ENCODE measurements at places on chromosomes 6 and 20. TPM values are rescaled to one million over a fixed set of nuclear protein-coding genes. Genes with fewer than 3 reads are reported as not detected.

Gene OARD1
- total RNA-seq, result 19.1 TPM

Gene PTPN1
- 33.9 TPM for total RNA-seq

Gene LPIN3
- 7.4 TPM for total RNA-seq

DNA sequence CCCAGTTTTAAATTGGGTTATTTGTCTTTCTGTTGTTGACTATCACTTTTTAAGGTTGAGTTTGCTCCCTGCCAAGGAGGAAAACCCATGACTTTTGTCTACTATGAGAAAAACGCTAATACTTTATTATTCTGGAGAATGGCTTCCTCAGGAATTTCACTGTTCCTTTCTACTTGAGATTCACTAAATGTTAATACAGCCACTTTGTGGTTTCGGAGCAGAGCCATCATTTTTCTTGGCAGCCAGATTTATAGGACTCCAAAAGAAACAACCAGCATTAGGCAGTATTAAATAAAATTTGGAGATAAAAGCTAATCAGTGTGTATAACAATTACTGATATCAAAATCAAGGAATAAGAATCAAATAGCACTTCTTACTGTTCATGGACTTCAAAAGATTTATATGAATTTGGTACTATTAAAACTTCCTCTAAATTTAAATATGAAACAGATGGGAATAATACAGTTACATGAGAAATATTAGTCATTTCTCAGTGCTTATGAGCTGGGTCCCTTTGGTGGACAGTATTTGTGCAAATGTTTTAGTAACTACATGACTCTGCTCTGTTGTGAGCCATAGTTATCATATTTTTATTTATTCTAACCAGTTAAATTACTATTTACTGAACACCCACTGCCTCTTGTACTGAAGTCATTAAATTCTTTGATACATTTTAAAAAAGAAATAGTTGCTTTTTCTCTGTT is 64.1 kb upstream of the FBXO30 start:
- no peaks in the 10 kb centered on the region for H3K27me3 ChIP-seq
- no peak overlapping the region for H3K27ac ChIP-seq
- no peaks in the 10 kb centered on the region for H3K36me3 ChIP-seq
- no peak overlapping the region for H3K4me3 ChIP-seq
- DNase-seq, result no peak

DNA sequence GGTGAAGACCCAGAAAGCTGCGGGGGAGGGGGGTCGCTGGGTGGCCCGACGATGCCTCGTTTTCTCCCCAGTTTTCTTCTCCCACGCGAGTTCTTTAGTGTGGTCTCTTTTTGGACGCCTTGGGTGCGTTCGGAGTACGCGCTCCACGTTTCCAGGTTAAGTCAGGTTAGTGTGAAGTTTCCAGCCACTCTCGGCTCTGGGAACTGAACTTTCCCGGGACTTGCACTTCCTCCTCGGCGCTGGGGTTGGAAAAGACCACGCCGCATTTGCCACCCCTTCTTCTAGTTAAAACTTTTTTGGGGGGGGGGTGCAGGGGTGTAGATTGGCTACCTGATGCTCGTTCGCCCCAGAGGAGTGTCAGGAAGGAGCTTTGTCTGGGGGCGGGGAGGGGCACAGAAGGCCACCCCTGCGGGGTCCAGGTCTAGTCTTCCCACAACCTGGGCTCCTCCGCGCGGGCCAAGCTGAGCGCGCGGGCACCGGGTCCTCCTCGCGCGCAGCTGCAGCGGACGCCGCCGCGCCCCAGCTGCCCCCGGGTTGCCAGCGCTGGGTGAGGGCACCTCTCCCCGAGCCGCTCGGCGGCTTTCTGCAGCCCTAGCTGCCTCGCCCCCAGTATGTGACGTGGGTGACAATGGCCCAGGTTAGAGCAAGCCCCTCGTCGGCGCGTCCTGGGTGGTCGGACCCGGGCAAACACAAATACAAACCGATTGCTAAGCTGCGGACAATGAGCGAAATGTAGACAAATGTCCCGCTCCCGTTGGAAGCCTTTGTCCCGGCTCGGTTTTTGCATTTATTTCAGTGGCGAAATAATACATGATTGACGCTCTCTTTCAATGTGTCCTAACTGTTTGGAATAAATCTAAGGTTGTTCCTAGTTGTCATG is 1.7 kb upstream of the NKX2-2 start:
- H3K36me3 ChIP-seq, result no peaks in the 10 kb centered on the region
- no peak for DNase-seq
- peaks cover 16% of the 10 kb centered on the region for H3K4me1 ChIP-seq
- H3K27ac ChIP-seq, result no peak overlapping the region
- H3K4me3 ChIP-seq, result no peak overlapping the region
- peaks cover 6% of the 10 kb centered on the region for H3K27me3 ChIP-seq

DNA sequence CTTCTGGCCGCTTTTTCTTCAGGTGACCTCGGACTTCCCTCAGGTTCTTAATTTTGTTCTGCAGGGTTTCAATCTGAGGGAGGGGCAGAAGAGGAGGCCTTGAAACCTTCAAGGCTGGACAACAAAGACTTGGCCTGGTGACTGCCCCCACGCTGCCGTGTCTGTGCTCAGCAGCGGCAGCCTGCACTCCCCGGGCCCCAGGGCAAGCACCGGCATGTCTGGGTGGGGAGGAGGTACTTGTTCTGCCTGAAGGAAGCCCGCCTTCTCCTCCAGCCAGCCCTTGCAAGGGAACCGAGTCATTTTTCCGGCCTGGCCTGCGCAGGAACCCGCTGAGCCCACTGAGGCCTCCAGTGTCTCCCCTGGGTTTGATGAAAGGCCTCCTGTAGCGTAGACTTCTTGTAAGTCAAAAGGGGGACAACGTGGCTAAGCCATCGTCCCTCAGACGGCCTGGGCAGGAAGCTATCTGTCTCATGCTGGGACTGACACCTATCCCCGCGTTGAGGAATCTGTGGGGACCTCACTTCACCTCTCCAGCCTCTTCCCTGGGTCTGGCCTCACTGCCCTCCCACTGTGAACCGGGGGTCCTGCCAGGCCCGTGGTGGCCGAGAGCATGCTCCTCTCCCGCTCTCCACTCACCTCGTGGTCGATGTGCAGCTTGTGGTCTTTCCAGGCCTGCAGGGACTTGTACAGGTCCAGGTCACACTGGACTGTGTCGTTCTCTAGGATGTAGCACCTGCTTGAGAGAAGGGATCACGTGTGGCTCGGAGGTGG is 119.9 kb downstream of the SULF2 start:
- no peak overlapping the region for H3K27ac ChIP-seq
- H3K27me3 ChIP-seq, result no peaks in the 10 kb centered on the region
- DNase-seq, result no peak
- H3K36me3 ChIP-seq, result no peaks in the 10 kb centered on the region
- no peak overlapping the region for H3K4me3 ChIP-seq
- no peaks in the 10 kb centered on the region for H3K4me1 ChIP-seq

GRCh38 chr6:107816818-107817217 is 7.3 kb downstream of the SCML4 start:
- no peaks in the 10 kb centered on the region for H3K36me3 ChIP-seq
- no peaks in the 10 kb centered on the region for H3K4me1 ChIP-seq
- no peak overlapping the region for H3K27ac ChIP-seq
- no peaks in the 10 kb centered on the region for H3K27me3 ChIP-seq
- H3K4me3 ChIP-seq, result no peak overlapping the region
- no peak for DNase-seq

DNA sequence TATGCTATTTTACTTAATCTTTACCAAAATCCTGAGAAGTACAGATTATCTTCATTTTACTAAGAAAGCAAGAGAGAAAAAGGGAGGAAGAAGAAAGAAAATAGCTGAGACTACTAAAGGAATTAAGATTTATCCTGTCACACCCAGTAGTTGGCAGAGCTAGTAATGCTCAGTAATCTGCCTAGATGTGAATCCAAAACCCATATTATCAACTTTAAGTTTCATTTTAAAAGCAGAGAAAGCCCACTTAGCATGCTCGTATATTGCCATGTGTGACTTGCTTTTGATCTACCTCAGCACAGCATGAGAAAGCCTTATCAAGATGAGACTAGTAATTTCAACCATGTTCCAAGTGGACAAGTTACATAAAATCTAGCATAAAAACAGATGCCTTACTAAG is 451.5 kb downstream of the TENT5A start:
- no peak overlapping the region for H3K4me3 ChIP-seq
- DNase-seq, result no peak
- no peaks in the 10 kb centered on the region for H3K36me3 ChIP-seq
- no peaks in the 10 kb centered on the region for H3K27me3 ChIP-seq
- no peaks in the 10 kb centered on the region for H3K4me1 ChIP-seq

DNA sequence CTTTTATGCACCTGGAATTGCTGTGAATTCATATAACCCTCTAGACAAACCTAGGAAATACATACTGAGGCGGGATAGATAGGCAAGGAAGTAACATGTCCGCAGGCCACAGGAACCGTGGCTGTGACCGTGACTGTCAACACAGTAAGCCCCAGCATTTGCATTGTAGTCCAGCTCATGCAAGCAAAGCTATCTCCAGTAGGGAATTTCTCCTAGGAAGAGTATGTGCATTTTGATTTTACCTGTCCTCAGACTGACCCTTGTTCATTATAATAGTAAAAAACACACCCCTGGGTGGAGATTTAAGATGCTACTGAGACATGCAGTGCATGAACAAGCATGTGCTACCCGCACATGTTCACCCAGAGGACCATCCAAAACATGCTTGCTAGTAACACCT is 30.5 kb upstream of the RIMS4 start:
- no peak overlapping the region for H3K4me3 ChIP-seq
- no peak overlapping the region for H3K27ac ChIP-seq
- H3K36me3 ChIP-seq, result no peaks in the 10 kb centered on the region
- H3K4me1 ChIP-seq, result no peaks in the 10 kb centered on the region

GRCh38 chr20:49792006-49792405 is 20.6 kb upstream of the SLC9A8 start:
- no peak for DNase-seq
- H3K4me1 ChIP-seq, result no peaks in the 10 kb centered on the region
- H3K27me3 ChIP-seq, result no peaks in the 10 kb centered on the region
- no peak overlapping the region for H3K27ac ChIP-seq
- no peak overlapping the region for H3K4me3 ChIP-seq

GRCh38 chr6:105184921-105185320 is 5.1 kb upstream of the POPDC3 start:
- no peak overlapping the region for H3K4me3 ChIP-seq
- H3K36me3 ChIP-seq, result no peaks in the 10 kb centered on the region
- H3K4me1 ChIP-seq, result no peaks in the 10 kb centered on the region
- no peak for DNase-seq
- H3K27ac ChIP-seq, result no peak overlapping the region

DNA sequence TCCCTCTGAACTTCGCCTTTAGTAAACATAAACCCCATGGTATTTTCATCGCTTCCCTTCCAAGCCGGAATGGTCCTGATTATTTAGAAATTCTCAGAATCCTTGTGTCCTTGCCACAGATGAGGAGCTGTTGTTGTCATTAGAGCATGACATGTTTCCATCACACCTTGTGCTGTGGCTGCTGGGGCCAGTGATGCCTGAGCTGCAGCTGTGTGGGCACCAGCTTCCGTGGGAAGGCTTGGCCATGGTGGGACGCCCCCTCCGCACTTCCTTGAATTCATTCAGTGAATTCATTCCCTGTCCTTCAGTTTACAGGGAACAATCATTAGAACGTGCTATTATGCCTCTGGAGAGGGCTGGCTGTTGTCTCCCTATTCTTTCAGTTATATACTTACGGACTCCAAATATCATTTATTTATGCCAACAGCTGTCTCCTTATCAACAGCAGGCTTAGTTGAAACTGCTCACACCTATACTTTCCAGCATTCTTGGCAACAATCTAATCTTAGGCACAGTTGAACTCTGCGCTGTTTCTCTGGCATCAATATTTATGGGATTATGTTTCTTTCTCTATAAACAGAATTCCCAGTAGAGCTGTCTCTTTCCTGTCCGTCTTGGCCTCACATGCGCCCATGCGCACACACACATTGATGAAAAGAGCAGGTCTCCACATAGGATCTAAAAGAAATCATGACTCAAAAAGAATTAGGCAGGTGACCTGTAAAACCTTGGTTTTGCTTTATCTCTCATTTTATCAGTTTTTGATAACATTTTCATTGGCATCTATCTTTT is 9.0 kb downstream of the ADGRF1 start:
- H3K27ac ChIP-seq, result no peak overlapping the region
- no peak overlapping the region for H3K4me3 ChIP-seq
- no peaks in the 10 kb centered on the region for H3K36me3 ChIP-seq
- H3K4me1 ChIP-seq, result no peaks in the 10 kb centered on the region

- no peak for DNase-seq
- H3K27me3 ChIP-seq, result no peaks in the 10 kb centered on the region
- H3K27ac ChIP-seq, result no peak overlapping the region
- no peaks in the 10 kb centered on the region for H3K36me3 ChIP-seq
- no peaks in the 10 kb centered on the region for H3K4me1 ChIP-seq
These were observed 121.0 kb downstream of the PREX1 start for GRCh38 chr20:48706710-48707365.

DNA sequence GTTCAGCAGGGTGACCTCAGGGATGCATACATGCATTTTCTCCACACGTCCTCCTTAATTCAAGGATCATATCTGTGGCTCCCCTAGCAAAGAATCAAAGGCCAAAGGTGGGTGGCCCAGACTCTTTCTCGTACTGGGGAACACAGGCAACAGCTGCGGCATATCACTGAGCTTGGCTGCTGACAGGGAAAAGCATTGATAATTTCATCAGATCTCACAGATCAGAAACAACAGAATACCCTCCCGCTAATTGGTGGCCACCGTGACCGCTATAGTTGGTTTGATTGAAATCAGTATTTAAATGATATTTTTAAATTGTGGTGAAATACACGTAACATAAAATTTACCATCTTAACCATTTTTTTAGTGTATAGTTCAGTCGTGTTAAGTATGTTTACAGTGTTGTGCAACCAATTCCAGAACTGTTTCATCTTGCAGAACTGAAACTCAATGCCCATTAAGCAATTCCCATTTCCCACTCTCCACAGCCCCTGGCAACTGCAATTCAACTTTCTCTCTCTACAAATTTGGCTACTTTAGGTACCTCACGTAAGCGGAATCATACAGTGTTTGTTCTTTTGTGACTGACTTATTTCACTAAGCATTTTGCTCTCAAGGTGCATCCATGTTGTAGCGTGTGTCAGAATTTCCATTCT is 74.7 kb upstream of the TMEM170B start:
- no peak overlapping the region for H3K4me3 ChIP-seq
- no peak overlapping the region for H3K27ac ChIP-seq
- no peak for DNase-seq
- H3K36me3 ChIP-seq, result no peaks in the 10 kb centered on the region

DNA sequence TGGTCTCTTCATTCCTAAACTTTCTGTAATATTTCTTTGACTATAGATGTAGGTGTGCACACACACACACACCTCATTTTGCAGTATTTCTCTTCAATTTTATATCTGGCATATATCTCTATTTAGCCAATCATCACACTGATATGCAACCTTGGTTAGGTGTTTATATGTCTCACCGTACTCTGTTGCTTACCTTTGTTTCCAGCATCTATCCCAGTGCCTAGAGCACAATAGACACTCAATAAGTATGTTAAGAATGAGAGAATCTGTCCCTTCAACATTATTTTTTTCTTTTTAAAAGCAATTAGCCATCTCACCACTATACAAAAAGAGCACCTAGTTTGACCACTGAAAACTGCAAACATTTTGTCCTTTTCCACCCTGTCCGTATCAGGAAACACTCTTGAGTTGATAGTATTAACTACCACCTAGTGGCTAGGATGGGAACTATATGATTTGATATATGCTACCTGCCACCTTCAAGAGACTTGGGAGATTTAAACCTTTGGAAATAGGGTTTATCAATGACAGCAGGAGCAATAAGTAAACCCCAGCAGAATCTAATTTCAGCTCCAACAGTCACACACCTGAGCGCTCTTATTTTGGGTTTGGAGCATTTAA is 48.7 kb upstream of the RSPO3 start:
- H3K4me3 ChIP-seq, result no peak overlapping the region
- H3K36me3 ChIP-seq, result no peaks in the 10 kb centered on the region
- H3K27ac ChIP-seq, result no peak overlapping the region
- DNase-seq, result no peak

- H3K4me3 ChIP-seq, result no peak overlapping the region
- DNase-seq, result no peak
- H3K27ac ChIP-seq, result peak overlapping the region; percentile 4
- H3K36me3 ChIP-seq, result no peaks in the 10 kb centered on the region
- H3K4me1 ChIP-seq, result peaks cover 7% of the 10 kb centered on the region
These were observed 9.6 kb upstream of the PRIM2 start for GRCh38 chr6:57307850-57308249.
